ENCODE measurements at places on chromosomes 6 and 20. TPM values are rescaled to one million over a fixed set of nuclear protein-coding genes. Genes with fewer than 3 reads are reported as not detected.

- H3K4me1 ChIP-seq: no peaks in the 10 kb centered on the region
- DNase-seq: no peak
- H3K4me3 ChIP-seq: no peak overlapping the region
- no peak overlapping the region for H3K27ac ChIP-seq
- H3K27me3 ChIP-seq: no peaks in the 10 kb centered on the region
Measured at GRCh38 chr20:17210983-17211382, 15.9 kb upstream of the PCSK2 start.

TINAG gene
- total RNA-seq: not detected

GRCh38 chr6:44050872-44051505, 76.3 kb downstream of the MRPL14 start:
- peaks cover 67% of the 10 kb centered on the region for H3K4me1 ChIP-seq
- peak overlapping the region; percentile 72 for H3K27ac ChIP-seq
- H3K27me3 ChIP-seq: no peaks in the 10 kb centered on the region
- H3K4me3 ChIP-seq: no peak overlapping the region

DNA sequence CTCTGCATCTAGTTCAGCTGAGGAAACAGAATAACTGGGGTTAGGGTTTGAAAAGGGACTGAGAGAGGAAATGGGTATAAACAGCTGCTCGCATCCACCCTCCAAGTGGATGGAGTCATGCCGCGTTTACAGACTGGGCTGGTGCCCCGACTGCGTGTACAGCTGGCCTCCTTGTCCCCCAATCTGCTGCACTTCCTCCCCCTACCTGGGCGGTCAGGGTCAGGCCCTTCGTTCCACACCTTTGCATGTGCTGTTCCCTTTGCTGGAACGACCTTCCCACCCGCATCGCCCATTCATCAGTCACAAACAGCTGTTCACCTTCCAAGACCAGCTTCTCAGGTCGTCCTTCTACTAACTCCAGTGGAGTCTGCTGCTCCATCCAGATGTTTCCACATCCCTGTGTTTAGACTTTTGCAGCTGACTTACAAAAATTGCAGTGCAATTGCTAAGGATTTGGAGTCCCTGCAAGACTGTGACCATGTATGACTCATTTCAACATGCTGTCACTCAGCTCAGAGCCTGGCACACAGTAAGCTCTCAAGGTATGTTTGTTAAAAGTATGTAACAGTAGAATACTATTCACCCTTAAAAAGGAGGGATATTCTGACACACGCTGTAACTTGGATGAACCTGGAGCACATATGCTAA, 129.3 kb downstream of the DTNBP1 start:
- H3K4me1 ChIP-seq: peaks cover 17% of the 10 kb centered on the region
- DNase-seq: peak; percentile 68
- H3K27me3 ChIP-seq: no peaks in the 10 kb centered on the region

DNA sequence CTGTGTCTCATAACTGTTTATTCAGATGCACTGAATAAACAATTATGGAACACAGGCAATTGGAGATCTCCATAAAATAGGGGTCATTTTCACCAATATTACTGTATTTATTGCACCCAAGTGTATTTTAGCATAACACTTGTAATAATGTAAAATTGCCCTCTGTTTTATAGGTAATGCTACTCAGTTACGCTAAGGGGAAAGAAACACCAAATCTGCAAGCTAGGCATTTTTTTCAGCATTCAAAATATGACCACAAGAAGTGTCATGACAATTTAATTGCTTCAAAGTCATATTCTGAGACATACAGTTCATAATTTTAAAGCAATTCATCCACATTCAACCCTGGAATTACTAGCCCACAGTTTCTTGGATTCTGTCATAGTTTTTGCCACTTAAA, 643.2 kb upstream of the NOX3 start:
- no peak overlapping the region for H3K27ac ChIP-seq
- no peaks in the 10 kb centered on the region for H3K27me3 ChIP-seq
- H3K36me3 ChIP-seq: no peaks in the 10 kb centered on the region
- no peak overlapping the region for H3K4me3 ChIP-seq
- no peaks in the 10 kb centered on the region for H3K4me1 ChIP-seq

- no peak overlapping the region for H3K27ac ChIP-seq
- no peak overlapping the region for H3K4me3 ChIP-seq
- no peaks in the 10 kb centered on the region for H3K36me3 ChIP-seq
- H3K27me3 ChIP-seq: no peaks in the 10 kb centered on the region
Measured at GRCh38 chr20:13307562-13308163, 86.6 kb downstream of the ISM1 start.

DNA sequence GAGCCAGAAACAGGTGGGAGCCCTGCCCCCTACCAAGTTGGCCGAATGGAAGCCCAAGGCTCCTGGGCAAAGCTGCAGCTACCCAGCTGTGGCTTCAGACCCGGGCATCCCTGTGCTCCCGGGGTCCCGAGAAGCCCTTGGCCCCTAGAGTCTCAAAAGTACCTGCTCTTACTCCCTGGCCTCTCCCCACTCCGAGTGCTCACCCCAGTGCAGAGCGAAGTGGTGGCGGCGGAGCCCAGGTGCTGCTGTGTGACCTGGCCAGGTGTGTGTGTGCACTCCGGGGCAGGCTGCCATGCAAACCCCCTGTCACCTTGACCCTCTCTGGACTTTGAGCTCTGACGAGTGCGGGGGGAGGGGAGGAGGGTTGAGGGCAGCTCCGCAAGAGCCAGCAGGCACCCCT, 493.8 kb upstream of the MANEA start:
- H3K4me1 ChIP-seq: peaks cover 8% of the 10 kb centered on the region
- H3K27me3 ChIP-seq: peaks cover 4% of the 10 kb centered on the region
- no peak overlapping the region for H3K27ac ChIP-seq

DNA sequence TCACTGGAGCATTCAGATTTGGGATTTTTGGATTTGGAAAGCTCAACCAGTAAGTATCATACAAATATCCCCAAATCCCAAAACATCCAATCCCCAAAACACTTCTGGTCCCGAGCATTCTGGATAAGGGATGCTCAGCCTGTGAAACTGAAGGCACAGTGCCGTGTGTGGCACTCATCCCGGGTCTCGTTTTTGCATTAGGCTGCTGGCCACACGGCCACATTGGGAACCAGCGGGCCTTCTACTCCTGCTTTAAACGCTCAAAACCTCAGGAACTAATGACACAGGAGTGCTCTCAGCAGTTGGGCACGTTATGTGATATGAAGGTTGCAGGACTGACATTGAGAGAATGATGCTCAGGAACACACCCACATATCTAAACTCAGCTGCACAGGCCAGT, 35.6 kb downstream of the PSMG4 start:
- H3K4me3 ChIP-seq: no peak overlapping the region
- H3K27ac ChIP-seq: no peak overlapping the region
- peaks cover 8% of the 10 kb centered on the region for H3K36me3 ChIP-seq
- DNase-seq: no peak

SLC23A2 gene
- total RNA-seq: 22.2 TPM

DNA sequence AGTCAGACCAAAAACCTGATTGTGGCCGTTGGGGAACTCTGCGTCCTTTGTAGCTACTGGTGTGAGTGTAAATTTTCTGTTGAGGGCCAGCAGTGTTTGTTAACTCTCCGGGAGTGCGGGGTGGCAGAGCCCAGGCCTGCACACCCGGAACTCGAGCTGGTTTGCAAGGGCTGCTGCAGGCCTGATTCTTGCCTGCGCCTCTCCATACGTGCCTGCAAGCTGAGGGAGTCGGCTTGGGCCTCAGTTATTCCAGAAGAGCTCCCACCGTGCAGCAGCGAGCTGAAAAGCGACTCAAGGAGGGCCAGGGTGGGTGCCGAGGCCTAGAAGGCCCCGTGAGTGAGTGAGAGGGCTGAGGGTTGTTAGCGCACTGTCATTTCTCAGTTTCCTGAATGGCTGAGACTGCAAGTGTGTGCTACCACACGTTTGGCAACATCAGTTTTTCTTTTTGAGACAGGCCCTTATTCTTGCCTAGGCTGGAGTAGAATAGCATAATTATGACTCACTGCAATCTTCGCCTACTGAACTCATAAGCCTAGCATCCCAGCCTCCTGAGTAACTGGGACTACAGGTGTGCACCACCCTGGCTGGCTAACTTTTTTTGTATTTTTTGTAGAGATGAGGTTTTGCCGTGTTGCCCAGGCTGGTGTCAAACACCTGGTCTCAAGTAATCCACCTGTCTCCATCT, 33.9 kb upstream of the KIF13A start:
- H3K4me1 ChIP-seq: peaks cover 17% of the 10 kb centered on the region
- no peak for DNase-seq
- no peaks in the 10 kb centered on the region for H3K36me3 ChIP-seq
- H3K4me3 ChIP-seq: no peak overlapping the region
- no peak overlapping the region for H3K27ac ChIP-seq

DNA sequence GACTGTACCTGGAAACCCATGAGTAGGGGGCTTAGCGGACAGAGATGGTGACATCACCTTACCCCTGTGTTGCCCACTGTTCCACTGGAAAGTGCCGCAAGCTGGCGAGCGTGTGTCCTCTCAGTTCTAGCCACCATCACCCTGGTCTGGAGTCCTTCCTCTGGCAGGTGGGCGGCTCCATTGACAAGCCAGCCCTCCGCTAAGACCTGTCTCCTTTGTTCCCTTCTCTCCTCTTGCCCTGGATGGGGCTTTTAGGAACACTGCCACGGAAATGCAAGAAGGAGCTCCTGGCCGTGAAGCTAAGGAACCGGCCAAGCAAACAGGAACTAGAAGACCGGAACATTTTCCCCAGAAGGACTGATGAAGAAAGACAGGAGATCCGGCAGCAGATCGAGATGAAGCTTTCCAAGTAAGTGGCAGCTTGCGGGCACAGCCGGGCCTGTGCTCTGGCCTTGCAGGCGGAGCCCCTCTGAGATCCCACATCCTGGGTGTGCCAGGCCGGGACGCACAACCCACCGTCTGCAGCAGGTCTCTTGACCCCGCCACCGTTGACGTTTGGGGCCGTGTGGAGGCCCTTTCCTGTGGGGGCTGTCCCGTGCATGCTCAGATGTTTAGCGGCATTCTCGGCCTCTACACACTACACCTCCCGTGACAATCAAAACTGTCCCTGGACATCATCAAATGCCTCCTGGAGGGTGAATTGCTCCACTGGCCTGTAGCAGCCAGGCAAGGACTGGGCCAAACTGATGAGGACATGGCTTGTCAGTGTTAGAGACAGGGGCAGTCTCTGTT, 127.5 kb downstream of the SYCP2 start:
- H3K36me3 ChIP-seq: no peaks in the 10 kb centered on the region
- H3K27ac ChIP-seq: no peak overlapping the region
- DNase-seq: peak; percentile 75
- no peak overlapping the region for H3K4me3 ChIP-seq

DNA sequence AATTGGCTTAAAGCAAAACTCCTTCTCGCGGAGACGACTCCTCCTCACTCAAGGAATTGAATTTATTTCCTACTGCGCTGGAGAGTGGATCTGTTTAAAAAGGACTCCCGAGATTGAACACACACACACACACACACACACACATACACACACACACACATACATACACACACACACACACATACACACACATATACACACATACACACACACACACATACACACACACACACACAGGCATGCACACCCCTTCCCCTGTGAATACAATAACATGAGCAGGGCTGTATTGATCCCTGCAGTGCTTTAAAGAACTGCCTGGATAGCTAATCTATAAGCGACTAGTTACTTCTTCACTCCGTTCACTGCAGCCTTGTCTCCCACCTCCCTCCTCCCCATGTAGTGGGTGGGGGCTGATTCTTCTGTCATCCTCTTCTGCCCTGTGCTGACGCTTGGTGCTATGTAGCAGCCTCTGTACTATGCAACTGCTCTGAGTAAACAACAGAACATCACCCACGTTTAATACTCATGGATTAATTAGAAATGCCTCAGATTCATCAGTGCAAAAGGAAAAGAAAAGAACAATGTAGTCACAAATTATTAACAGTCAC, 549.0 kb downstream of the CDH26 start:
- no peak overlapping the region for H3K27ac ChIP-seq
- no peak overlapping the region for H3K4me3 ChIP-seq
- peaks cover 3% of the 10 kb centered on the region for H3K4me1 ChIP-seq
- no peak for DNase-seq
- no peaks in the 10 kb centered on the region for H3K36me3 ChIP-seq

HAO1 gene
- total RNA-seq: not detected

TLDC2 gene
- 0.26 TPM for total RNA-seq

LINC00237 gene
- not detected for total RNA-seq

- peaks cover 3% of the 10 kb centered on the region for H3K4me1 ChIP-seq
- no peaks in the 10 kb centered on the region for H3K36me3 ChIP-seq
- no peak for DNase-seq
Measured at GRCh38 chr20:54626126-54626525, 150.7 kb downstream of the DOK5 start.

- no peaks in the 10 kb centered on the region for H3K36me3 ChIP-seq
- no peaks in the 10 kb centered on the region for H3K4me1 ChIP-seq
- H3K4me3 ChIP-seq: no peak overlapping the region
- no peak for DNase-seq
Measured at GRCh38 chr20:14580418-14581074, 243.1 kb upstream of the FLRT3 start.

GRCh38 chr6:32170294-32170693, 5.6 kb downstream of the AGPAT1 start:
- no peak overlapping the region for H3K27ac ChIP-seq
- no peak for DNase-seq
- no peak overlapping the region for H3K4me3 ChIP-seq
- peaks cover 38% of the 10 kb centered on the region for H3K36me3 ChIP-seq
- peaks cover 23% of the 10 kb centered on the region for H3K4me1 ChIP-seq

DNA sequence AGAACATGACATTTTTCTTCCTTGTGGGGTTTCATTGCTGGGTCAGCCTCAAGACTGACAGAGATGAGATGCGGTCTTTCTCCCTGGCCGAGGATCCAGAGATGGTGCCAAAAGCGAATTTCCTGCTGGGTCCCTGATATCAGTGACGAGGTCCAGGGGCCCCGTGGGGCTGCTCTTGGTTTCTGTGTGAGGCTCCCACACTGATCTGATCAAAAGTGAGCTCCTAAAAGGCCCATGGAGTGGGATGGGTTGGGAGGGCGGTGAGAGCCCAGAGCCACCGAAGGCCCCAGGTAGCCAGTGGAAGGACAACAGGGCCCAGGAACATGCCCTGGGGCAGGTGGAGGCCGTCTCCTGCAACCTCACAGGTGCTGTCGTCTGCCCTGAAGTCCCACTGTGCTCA, 208.4 kb upstream of the CDH4 start:
- H3K27ac ChIP-seq: no peak overlapping the region
- no peaks in the 10 kb centered on the region for H3K4me1 ChIP-seq
- H3K27me3 ChIP-seq: no peaks in the 10 kb centered on the region
- no peak for DNase-seq

DNA sequence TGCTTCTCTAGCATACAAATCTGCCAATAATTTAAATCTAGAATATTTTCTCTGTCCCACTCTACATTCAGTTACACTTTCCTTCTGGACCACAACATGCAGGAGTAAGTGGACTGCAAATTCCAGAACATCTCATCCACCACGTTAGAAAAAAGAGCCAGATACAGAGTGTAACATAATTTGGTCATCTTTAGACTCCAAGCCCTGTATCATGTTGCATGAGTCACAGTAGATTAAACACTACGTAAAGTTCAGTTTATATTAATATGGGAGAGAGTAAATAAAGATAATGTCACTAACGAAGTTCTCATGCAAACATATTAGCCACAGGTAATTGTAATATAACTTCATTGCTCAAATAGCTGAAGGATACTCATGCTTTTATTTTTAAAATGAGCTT, 327.0 kb downstream of the C6orf118 start:
- H3K36me3 ChIP-seq: no peaks in the 10 kb centered on the region
- no peaks in the 10 kb centered on the region for H3K27me3 ChIP-seq
- DNase-seq: no peak
- no peak overlapping the region for H3K27ac ChIP-seq
- H3K4me3 ChIP-seq: no peak overlapping the region

ATP6V1G2 gene
- 8.8 TPM for total RNA-seq

SLC13A3 gene
- total RNA-seq: 2.1 TPM

RAD21L1 gene
- total RNA-seq: not detected

GRCh38 chr6:82568290-82568993, 204.8 kb downstream of the TPBG start:
- no peak for DNase-seq
- H3K27ac ChIP-seq: no peak overlapping the region
- H3K4me1 ChIP-seq: peaks cover 47% of the 10 kb centered on the region
- peaks cover 7% of the 10 kb centered on the region for H3K27me3 ChIP-seq
- H3K4me3 ChIP-seq: no peak overlapping the region
